Stimulated activated CD8-positive, alpha-beta memory T cell treated with anti-CD3 and anti-CD28 coated beads, Interleukin-4, amount 100 ng/mL, for 4 hours (primary cell): ENCODE measurements at places on chromosomes 3 and 15.

- DNase-seq: no peak
Observed at GRCh38 chr15:62494197-62494596, 329.1 kb upstream of the C2CD4B start.

GRCh38 chr3:159273608-159274007 is 471.8 kb downstream of the MFSD1 start:
- DNase-seq: no peak

- no peak for DNase-seq
Observed at GRCh38 chr3:72390841-72391240, 457.4 kb downstream of the SHQ1 start.

DNA sequence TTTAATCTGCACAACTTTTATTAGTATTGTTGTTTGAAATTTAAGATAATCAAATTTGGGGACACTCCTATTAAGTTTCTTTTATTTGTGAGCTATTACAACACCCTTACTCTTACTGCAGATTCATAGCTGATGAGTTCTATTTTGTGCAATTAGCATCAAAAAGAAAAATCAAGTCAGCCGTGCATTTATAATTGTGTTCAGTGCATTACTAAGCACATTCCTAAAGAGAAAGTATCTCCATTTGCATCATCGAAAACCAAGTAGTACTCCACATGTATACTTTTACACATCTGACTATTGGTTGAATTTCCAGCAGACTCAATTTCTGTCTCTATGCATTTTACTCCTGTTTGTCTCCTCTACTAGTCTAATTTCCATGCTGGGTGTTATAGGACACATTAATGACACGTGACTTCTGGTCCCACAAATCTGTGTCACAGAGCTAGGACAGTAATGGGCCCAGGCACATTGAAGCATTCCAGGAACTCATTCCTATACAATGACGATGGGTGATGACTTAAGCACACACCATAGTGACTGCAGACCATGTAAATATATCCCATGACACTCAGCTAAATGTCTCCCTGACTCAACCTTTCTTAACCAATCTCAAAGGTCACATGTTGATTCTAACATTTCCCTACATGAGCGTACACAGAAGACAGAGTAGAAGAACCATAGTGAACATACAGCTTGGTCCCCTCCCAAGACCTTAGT is 477.5 kb downstream of the LPP start:
- DNase-seq: no peak

- DNase-seq: no peak
Observed at GRCh38 chr3:41768363-41768762, 193.5 kb downstream of the ULK4 start.

DNA sequence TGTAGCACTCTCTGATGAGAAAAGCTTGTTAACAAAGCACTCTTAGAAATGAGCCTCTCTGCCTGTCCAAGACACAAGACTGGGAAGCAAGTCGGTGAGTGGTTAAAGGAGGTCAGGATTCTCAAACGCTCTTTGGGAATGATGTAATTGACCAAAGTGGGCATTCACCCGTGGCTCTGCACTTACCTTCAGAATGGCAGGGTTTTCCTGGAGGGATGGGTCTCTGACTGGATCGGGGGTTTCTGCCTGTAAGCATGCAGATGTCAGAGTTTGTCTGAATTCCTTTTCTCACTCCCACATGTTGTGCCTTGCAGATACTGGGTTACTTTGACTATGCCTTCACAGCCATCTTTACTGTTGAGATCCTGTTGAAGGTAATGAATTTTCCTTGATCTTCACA is 106.3 kb downstream of the CHDH start:
- DNase-seq: no peak

DNA sequence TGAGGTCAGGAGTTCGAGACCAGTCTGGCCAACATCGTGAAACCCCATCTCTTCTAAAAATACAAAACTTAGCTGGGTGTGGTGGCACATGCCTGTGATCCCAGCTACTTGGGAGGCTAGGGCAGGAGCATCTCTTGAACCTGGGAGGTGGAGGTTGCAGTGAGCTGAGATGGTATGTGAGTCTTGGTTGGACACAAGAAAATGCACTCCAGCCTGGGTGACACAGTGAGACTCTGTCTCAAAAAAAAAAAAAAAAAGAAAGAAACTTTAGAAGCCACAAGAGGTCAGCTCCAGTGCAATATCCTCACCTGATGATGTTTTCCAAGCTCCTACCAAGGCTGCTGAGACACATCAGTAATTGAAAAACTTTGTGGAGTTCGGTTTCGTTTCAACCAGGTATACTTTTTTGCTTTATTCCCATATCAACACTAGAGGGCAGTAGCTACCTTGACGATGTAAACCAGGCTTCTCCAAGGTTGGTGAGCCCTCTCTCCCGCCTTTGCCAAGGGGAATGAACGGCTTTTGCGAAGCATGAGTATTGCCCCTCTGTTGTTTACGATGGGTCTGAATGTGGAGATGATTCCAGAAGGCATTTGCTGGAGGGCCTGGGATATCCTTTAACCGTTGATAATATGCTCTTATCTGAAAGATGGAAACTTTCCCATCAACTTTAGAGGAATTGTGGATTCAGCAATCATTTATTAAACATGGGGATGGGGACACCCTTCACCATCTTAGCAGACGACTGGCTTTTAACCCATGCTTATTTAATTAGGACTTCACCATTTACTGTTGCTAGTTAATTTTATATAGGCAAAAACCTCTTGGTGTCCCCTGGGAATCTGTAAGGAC is 202.8 kb downstream of the SV2B start:
- no peak for DNase-seq

DNA sequence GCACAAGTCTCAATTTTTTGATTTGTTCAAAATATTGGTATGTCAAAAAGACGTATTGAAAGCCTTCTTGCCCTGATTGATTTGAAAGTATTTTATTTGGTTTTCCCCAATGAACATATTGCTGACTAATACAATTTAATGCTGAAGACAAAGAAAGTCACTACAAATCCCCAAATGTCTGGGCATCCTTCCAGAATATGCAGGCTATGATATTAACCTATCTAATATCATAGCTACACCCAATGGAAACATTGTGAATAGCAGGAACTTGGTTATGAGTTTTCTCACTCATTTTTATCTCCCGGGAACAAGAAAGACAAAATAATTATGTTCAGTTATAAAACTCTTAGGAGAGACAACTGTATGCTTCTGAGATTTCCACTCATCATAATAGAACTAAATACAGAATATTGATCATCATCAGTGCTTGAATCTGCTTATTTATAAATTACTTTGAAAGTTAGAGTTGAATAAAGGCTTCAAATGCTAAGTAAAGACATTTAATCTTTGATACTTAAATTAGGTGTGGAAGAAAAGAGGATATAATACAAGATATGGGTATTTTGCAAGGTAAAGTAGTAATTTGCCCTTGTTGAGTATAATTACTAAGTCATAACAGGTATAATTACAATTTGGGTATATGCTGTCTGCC is 483.9 kb downstream of the RBMS3 start:
- no peak for DNase-seq

DNA sequence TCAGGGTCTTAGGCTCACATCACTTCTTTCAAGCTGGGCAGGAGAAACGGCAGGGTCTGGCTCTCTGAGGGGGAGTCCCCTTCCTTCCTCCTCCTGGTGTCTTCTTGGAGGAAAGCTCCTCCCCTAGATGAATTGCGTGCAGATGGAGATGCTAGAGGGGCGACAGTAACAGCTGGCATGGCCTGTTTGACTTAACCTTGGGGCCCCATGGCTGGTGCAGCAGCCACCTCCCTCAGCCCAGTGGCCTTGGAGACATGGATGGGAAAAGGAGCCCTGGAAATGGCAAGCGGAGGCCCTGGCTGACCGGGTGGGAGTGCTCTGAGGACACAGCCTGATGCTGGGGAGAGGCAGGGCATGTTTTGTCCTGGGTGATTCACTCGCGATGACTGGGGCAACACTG is 20.2 kb downstream of the PAK6 start:
- no peak for DNase-seq

GRCh38 chr15:88385078-88385700 is 82.0 kb downstream of the MRPL46 start:
- DNase-seq: no peak

DNA sequence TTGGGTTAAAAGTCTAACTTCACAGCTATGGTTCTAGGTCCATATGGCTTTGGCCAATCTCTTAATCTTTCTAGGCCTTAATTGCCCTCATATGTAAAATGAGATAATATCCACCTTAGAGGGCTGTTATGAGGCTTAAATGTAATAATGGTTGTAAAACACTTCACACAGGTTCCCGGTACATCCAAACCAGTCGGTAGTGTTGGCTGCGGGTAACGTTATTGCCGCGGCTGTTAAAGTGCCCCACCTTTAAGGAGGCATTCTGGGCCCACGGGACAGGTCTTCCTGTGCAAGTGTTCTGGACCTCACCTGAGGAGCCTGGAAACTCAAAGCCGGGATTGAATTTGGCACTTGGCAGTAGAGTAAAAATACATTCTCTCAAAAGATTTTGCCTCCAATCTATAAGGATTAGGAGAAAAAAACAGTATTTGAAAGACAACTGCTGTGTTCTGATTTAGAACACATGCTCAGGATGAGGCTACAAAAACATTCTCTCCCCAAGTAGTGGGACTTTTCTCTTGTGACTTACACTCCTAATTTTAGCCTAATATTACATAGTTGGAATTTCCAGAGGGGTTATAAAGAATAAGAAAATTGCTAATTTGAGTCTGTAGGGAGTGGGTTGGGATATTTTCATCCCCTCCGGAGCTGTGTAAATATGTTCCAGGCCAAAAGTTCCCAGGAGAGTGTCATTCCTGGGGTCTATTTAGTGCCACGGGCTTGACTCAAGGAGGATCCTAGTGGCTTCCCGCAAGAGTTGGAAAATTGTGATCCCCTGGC is 44.9 kb upstream of the TSEN2 start:
- no peak for DNase-seq

GRCh38 chr3:89522155-89522554 is 414.7 kb downstream of the EPHA3 start:
- DNase-seq: no peak

DNA sequence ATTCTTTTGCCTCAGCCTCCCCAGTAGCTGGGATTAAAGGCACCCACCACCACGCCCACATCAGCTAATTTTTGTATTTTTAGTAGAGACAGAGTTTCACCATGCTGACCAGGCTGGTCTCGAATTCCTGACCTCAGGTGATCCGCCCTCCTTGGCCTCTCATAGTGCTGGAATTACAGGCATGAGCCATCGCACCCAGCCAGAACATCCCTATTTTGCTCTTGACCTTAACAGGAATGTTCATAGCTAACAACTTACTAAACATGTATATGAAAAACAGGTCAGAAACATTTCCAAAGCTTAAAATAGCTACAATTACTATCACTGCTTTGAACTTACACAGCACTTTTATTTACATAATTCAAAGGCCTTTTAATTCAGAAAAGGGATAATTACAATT is 33.7 kb downstream of the UQCC5 start:
- no peak for DNase-seq

DNA sequence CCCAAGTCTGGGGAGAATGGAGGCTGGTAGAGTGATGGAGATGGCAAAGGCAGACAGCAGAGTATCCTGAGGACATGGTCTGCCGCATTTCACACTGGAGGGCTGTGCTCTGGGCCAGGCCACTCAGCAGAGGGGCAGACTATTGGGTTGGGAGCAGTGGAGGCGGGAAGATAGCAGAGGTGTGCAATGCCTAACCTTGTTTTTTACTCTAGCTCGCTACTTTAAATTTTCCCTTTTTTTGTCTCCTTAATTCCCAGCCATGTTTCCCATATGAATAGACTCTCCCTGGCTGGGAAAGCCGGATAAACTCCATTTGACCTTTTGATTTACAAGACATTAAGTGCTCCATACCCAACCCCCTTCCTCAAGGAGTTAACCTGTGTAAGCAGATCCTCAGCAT is 33.5 kb upstream of the ST6GAL1 start:
- DNase-seq: no peak

DNA sequence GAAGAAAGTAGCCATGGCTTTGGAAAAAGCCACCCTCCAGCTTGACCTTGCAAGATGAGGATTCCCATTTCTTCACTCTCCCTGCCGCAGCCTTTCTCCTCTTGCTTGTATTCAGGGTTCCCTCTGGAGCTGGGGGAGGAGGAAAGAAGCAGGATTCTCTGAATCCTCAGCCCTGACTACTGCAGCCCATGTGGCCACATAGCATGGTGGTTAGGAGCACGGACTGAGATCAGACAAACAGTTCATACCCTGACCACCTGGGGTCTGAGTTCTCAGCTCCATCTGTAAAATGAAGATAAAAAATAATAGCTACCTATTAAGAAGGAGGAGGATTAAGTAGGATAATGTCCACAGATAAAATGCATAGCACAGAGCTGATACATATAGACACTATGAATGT is 72.3 kb downstream of the NMD3 start:
- no peak for DNase-seq
